Amniotic epithelial cell (primary cell): ENCODE measurements at places on chromosomes 11 and 22.

- DNase-seq = no peak
These were observed 1256.4 kb downstream of the FAM181B start for GRCh38 chr11:81477277-81477676.

DNA sequence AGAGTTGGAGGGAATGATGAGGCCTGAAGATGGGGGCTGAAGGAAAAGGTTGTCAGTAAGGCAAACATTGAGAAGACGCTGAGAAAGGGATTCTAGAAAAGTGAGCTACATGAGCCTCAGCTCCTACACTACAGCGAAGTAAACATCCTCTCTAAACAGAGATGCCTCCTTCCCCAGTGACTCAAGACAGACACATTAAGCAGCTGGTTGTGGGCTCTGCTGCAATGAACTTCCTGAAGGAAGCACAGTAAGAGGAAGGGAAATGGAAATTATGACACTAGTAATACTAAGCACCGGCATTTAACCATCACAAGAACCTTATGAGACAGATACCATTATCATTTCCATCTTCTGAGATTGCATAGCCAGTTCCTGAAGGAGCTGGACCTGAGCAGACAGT is 190.5 kb downstream of the C11orf87 start:
- no peak for DNase-seq

DNA sequence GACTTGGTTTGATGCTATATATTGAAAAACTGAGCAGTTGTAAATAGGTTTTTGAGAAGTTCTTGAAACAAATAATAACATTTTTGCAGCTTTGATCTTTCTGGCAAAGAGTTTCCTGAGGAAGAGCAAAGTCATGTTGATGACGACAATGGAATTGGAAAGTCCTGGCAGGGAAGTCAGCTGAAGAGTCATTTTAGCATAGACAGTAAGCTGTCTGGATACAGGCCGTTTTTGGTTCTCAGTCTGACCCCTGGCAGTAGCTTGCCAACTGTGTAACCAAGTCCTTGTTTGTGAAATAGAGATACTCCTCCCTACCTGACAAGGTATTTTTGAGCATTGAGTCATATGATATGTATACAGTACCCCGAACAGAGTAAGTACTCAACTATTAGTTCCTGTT is 193.3 kb downstream of the C11orf91 start:
- no peak for DNase-seq

GRCh38 chr11:77611921-77612320 is 22.2 kb downstream of the AQP11 start:
- peak; percentile 30 for DNase-seq

GRCh38 chr11:70251659-70252321 is 18.7 kb upstream of the PPFIA1 start:
- no peak for DNase-seq

GRCh38 chr11:111422494-111423249 is 43.6 kb upstream of the POU2AF1 start:
- DNase-seq = peak; percentile 34

DNA sequence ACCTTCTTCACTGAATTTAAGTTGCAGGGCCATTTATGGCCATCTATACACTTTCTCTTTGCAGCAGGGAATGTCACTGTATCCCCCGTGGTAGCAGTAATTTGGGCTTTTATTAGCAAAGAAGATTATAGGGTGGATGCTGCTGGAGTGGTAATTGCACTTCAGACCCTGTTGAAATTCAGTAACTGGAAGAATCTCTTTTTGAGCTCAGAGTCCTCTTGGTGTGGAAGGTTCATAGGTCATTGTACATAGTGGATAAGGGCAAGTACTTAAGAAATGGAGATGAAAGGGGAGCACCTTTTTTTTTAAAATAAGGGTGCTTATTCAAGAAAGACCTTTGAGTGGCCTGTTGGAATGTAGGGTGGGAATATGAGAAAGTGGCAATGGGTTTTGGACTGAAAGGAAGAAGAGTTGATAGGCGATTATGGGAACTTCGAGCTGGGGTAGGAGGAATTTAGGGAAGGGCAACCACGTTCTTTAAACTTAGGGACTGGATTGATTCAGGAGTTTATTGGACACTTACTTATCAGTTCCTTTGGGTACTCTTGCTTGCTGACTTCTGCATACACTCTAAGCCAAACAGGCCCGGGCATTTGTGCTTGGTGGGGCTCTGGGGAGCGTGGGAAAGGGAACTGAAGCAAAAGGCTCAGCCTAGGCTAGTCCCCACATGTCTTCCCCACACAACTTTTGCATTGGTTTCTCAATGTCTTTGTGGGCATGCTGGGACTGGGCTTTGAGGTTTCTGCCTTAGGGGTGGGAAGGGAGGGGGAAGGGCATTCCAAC is 26.5 kb downstream of the CTNND1 start:
- DNase-seq = peak; percentile 66

DNA sequence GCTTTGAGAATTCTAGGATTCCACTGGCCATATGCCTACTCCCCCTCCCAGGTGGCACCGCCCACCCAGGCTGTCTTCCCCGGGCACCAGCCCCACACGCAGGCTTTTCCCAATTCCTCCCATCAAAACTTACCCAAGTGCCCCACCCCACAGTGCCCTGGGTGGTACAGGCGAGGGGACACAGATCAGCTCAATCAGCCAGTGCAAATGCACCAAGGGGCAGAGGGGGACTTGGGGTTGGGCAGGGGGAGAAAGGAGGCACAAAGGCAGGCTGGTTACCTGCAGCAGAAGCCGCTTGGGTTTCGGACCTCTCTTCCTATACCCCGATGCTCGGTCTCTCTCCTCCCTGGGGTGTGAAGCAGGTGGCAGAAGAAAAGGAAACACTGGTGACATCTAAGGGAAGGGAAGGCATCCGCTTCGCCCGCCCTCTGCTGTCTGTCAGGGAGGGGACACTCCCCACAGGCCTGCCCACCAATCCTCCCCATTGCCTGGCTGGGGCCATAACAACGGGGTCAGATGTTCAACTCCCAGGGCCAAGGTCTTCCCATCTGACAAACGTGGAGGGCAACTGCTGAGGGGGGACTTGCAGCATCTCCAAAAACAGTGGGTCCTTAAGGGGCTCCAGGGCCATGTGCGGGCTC is 14.0 kb downstream of the CBX7 start:
- no peak for DNase-seq

GRCh38 chr11:76825726-76826396 is 34.9 kb upstream of the ACER3 start:
- no peak for DNase-seq

DNA sequence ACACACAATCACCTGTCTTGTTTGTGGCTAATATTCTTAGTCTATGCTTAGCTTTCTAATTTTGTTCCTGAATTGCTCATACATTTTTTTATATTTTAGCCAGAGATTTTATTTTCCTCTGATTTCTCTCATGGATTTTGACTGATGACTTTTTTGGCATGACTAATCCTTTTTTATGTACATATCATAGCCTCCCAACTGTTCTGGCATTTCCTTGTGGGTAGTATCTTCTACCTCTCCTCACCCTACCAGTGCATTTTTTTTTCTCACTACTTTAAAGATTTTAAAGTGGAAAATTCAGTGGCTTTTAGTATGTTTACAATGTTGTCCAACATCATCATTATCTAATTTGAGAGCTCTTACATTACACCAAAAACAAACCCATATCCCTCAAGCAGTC is 84.4 kb upstream of the TENM4 start:
- no peak for DNase-seq

DNA sequence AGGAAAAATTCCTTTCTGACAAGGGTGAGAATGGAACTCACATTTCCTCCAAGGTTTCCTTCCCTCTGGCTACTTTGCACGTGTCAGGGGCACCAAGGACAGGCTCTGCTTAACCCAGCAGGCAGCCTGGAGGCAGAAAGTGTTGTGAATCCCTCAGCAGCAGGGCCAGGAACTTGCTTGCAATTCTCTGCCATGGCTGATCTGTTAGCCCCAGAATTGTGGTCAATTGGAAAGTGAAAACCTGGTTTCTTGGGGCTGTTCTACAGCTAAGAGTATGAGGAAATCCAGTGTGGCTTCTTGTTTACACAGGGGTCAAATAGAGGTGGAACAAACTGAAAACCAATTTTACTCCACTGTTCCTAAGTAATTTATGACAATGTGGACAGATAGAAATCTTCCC is 38.3 kb upstream of the CEP295 start:
- peak; percentile 37 for DNase-seq

DNA sequence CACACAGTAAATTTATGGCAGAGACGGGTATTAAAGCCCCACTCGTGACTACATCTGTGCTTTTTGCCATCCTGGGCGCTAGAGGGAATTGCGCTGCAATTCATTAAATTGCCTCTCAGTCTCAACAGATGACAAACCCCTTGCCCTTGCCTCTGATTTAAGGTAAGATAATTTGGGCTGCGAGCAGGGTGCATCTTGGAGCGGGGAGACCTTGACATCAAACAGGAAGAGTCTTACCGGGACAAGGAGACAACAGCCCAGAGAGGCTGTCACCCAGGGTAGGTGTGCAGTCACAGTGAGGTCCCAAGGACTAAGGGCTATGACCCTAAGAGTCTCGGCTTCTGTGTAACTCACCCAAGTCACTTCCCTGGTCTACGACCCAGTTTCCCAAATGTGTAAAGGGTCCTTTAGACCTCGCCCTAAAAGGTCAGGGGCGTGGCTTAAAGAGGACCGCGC is 449 bp upstream of the TOM1 start:
- DNase-seq = peak; percentile 34

GRCh38 chr11:119626871-119627270 is 102.1 kb downstream of the NECTIN1 start:
- no peak for DNase-seq

- no peak for DNase-seq
These were observed 12.2 kb upstream of the GSTP1 start for GRCh38 chr11:67571443-67571842.

DNA sequence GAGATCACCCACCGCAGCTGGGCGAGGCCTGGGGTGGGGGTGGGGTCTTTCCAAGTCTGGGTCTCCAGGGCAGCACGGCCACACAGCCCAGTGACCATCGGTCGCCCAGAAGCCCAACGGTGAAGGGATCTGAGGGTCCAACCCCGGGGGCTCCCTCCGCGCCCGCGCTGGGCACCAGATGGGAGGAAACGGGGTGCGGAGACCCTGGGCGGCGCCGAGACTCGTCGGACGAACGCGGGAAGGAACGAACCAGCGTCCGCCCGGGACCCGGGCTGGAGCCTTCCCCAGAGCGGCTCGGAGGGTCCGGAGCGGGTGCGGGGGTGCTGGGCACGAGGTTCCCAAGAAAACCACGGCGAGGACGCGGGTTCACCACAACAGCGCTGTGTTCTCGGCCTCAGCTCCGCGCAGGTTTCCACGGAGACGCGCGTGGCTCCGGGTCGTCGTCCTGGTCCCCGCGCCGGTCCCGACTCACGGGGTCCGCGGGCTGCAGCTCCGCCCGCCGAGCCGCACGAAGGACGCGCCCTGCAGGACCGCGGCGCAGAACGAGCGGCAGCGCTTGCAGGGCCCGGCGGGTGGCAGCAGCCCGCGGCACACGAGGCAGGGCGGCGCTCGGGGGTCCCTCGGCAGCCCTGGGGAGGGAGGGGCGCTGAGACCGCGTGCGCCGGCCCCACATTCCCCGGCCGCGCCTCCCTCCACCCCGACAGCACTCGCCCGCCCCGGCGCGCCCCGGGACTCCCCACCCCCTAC is 2.3 kb upstream of the IL17REL start:
- DNase-seq = no peak

DNA sequence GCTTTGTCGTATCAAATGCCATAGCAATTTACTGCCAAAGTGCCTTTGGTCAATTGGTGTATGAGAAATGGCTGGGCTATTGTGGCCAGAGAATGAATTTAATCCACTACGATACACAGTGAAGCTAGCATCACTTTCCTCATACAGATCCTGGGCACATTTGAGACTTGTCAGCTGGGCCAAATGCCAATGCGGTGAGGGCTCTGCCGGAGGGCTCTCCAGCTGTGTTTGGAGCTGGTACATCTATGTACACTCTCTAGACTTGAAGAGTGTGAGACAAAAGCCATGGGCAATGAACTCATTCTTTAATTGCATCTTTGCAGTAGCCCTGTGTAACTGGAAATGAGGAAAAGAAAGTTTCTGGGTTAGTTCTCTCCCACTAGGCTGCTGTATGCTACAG is 1052.9 kb downstream of the NTM start:
- DNase-seq = no peak

DNA sequence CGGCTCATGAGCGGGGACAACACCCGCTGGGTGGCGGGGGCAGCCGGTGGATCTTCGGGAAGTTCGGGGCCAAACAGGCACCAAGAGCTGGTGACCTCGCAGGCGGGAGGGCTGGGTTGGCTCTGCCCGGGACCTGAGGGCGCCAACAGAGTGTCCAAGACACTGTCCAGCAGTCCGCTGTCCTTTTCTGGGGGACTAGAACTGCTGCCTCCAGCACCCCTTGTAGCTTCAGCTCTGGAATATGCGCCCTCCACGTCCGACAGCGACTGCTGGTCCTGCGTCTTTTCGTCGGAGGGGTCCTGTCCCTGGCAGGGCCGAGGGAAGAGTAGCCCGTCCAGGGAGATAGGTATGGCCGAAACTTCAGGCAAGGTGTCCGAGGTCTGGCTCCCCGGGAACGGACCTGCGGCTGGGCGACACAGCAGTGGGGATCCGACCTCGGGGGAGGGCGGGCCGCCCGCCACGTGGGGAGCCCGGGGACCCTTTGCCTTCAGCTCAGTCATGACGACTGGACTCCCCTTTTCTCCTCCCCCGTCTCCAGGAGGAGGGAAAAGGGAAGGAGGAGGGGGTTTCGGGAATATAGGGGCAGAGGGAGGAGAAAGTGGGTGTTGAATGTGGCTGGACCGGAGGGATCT is 926 bp downstream of the PGR start:
- no peak for DNase-seq

DNA sequence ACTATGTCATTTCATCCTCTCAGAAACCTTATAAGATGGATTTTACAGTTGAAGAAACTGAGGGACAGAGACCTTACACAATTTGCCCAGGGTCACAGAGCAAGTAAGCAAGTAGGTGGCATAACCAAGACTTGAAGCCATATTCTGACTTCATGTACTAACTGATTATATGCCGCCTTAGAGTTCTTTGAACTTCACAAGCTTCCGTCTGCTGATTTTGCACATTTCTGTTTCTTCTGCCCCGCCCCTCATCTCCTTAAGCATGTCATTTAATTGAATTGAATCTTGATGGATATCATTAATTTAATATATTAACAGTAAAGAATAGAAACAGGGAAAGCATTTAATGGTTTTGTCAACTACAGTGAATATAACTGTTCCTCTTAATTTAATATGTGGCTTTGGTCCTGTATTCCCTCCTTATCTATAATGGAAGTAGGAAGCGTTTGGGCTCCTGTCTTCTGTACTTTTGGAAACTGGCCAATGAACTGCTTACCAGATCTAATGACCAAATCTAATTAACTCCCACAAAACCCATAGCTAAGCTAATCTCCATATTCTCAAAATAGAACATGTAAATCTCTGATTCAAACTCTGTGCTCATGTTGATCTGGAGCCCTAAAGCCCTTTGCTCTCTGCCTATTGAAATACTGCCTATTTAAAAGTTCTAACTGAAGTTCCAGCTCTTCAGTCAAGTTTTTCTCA is 30.4 kb downstream of the SIK2 start:
- DNase-seq = no peak

- no peak for DNase-seq
These were observed 17.4 kb upstream of the TMEM135 start for GRCh38 chr11:87020336-87020735.

- DNase-seq = no peak
These were observed 1.1 kb upstream of the EMID1 start for GRCh38 chr22:29204455-29205183.
